Activated naive CD4-positive, alpha-beta T cell (primary cell): ENCODE measurements at places on chromosomes 12 and 14.

DNA sequence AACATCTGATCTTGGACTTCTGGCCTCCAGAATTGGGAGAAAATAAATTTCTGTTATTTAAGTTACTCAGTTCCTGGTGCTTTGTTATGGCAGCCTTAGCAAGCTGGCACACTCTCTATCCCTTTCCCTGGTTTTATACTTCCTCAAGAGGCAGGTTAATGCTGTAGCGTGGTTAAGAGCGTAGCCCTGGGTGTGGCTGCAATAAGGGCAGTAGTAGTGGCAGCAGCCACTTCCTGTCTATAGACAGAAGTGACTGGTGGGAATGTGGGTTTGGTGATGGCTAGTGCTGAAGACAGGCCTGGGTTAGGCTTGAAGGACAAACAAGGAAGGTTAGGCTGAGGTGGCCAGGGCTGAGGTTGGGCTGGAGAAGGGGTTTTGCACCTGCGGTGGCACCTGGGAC, 3.6 kb upstream of the LGALS3 start:
- DNase-seq = no peak

GRCh38 chr12:133038118-133038709, 905 bp downstream of the ZNF84 start:
- DNase-seq = no peak

- no peak for DNase-seq
Measured at GRCh38 chr14:42277840-42278239, 671.2 kb downstream of the LRFN5 start.

GRCh38 chr14:98770151-98770550, 501.8 kb downstream of the BCL11B start:
- DNase-seq = no peak

GRCh38 chr12:101168001-101168400, 42.0 kb downstream of the SLC5A8 start:
- DNase-seq = no peak

- DNase-seq = no peak
Measured at GRCh38 chr12:13074396-13075117, 28.9 kb downstream of the GSG1 start.

DNA sequence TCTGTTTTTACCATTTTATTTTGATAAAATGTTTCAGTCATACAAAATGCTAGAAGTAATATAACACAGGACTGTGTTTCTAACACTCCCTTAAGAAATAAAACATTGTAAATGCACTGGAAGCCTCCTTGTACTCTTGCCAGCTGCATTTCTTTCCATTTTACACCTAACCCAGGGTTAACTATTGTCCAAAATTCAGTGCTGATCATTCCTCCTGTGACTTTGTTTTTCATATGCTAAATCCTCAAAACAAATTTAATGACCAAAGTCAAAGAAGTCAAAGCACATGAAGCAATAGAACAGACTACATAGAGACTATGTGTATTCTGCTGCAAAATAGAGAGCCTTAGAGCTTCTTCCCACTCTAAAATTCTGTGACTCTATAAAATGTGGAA, 420.3 kb upstream of the PRICKLE1 start:
- DNase-seq = no peak

DNA sequence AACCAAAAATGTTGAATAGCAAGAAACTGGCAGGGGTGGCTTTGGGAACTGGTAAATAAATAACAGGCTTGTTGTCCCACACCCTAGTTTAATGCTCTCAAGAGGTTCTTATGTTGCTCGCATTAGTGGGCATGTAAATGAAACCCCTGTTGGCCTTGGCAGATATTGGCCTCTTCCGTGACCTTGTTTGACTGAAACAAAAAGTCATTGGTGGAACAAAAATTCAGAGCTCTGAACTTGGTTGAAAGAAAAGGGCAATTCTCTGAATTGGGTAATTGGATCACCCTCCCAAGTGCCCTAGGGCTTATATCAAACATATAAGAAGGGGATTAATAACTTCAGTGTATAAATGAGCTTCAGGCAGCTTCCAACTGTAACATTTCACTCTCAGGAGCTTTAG, 426.2 kb downstream of the ZFP36L1 start:
- no peak for DNase-seq

DNA sequence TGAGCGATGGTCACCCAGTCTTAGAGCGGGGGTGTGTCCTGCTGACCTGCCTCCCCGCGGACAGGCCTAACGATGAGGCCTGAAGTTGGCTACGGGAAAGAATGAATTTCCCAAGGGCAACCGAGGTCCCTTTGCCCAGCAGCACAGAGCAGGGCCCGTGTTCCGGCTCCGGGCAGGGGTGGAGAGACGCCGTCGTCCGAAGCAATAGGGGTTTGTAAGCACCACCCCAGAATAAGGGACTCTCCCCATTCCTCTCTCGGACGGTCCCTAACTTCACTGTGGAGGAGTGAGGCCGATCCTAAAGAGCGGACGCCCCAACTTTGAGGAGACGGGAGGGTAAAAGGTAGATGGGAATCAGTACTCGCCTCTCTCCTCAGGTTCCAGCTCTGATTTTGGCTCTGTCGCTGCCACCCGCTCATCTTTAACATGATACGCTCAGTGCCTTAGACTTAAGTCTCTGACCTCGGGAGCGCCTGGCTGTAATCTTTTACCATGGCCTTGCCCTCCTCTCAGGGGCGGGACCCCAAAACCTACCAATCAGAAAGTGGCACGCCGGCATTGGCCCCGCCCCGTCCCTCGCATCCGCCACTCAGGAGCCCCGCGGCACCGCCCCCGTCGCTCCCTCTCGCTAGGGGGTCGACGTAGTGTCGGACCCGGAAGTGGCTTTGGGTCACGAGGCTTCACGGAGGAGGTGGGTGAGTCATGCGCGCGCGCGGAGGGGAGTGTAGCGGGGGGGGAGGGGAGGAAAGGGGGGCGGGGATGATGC, at the start of gene DDIT3:
TSS of gene DDIT3 (minus strand) at position 462 of the 766 bp plus-strand sequence. CDS start 3,108 bp downstream, outside the sequence.
- DNase-seq = peak; percentile 100

DNA sequence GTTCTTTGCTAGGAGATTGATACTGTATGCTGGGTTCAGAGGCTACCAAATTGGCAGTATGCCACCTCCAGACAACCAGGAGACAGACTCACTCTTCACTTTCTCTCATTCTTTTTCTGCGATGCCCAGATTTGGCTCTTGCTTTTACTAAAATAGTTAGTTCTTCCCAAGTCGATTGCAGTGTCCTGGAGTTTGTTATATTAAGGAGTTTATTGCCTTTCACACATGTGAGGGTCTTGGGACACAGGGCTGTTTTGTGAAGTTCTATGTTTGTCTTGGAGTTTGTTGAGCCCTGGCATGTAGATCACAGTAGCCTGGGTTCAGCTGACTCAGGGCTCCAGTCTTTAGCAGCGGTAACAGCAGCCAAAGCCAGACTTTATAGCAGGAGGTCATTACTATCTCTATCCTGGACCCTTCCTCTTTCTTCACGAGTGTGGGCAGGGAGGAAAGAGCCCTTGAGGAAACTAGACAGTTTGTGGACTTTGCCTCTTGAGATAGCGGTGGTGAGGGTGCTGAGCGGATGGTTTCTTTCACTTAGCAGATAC, 1.6 kb downstream of the MLEC start:
- no peak for DNase-seq

- no peak for DNase-seq
Measured at GRCh38 chr12:110244372-110244771, 36.7 kb upstream of the ATP2A2 start.

DNA sequence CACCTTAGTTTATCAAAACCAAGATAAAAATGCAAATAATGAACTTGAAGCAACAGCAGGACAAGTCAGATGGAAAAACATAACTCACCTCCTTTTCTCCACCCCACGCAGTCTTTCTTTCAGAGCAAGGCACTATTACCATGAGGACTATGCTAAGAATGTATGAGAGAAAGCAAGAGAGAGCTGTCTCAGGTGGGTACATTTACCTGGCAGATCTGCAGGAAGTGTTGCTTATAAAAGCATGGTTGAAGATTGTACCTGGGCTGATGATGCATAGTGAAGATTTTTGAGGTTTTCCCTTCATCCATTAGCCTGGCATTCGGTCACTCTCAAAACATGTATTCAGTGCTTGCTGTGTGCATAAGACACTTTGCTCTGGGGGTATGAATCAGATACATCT, 68.8 kb upstream of the IFNG-AS1 start:
- DNase-seq = no peak
